ENCODE measurements at places on chromosomes 16 and 17.

DNA sequence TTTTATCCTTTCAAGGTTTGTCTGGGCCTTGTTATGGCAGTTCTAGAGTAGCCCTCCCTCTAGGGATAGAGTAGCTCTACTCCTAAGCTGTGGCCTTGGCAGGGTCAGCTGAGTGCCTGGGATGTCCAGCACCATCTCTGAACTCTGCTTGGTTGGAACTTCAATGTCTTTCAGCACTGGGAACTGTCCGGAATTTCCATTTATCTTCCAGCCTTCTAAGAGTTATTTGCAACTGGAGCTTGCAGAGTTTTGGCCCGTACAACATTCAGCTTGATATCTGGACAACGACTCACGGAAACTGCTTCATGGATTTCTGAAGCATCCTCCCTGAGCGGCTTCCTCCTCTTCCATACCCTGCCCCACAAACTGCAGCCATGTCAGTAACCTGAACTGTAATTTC is 22.9 kb downstream of the MMD start:
- DNase-seq: no peak

DNA sequence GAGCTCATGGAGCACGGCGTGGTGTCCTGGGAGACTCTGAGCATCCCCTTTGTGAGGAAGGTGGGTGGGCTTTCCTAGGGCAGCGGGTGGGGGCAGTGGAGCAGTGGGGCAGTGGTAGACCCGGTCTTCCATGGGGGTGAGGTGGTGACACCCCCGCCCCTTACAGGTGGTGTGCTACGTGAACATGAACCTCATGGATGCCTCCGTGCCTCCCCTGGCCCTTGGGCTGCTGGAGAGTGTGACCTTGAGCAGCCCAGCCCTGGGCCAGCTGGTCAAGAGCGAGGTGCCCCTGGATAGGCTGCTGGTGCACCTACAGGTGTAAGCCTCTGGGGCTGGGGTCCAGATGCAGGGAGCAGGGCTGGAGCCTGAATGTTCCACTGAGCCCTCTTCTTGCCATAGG is 1.6 kb downstream of the ELMO3 start:
- no peak for DNase-seq

GRCh38 chr17:13843862-13844635 is 225.3 kb upstream of the COX10 start:
- DNase-seq: no peak

GRCh38 chr17:67290711-67291291 is 45.8 kb upstream of the HELZ start:
- DNase-seq: no peak

- DNase-seq: no peak
Observed at GRCh38 chr17:39281806-39282205, 56.1 kb upstream of the STAC2 start.

DNA sequence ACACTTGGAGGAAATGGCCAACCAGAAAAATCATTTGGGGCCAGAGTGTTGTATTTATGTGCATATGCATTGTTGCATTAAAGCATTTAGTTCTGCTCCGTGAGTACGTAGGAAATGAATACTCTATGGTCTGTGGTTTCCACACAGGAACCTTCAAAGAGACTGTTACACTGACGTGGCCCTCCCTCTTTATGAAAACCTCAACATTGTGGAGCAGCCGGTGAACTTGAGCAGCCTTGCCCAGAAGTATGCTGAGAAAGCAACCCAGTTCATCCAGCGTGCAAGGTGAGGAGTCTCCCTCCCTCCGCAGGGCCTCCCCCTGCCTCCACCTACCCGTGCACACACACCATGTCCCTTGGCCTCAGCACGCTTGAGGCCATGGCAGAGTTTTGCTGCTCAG is 65.2 kb downstream of the ARSG start:
- no peak for DNase-seq

DNA sequence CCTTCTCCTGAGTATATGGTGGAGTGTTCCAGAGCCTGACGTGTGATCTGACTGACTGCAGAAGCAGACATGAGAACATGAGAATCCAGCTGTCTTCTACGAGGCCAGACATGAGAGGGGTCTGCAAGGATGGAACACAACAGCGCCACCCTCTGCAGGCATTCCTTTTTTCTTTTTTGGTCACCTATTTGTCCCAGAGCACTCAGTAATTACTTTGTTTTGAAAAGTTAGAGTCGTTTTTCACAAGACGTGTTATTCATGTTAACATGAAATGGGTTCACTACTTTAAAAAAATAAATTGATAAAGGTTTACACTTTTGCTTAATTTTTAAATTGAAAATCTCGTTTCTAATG is 43.8 kb upstream of the ATP2A3 start:
- no peak for DNase-seq

DNA sequence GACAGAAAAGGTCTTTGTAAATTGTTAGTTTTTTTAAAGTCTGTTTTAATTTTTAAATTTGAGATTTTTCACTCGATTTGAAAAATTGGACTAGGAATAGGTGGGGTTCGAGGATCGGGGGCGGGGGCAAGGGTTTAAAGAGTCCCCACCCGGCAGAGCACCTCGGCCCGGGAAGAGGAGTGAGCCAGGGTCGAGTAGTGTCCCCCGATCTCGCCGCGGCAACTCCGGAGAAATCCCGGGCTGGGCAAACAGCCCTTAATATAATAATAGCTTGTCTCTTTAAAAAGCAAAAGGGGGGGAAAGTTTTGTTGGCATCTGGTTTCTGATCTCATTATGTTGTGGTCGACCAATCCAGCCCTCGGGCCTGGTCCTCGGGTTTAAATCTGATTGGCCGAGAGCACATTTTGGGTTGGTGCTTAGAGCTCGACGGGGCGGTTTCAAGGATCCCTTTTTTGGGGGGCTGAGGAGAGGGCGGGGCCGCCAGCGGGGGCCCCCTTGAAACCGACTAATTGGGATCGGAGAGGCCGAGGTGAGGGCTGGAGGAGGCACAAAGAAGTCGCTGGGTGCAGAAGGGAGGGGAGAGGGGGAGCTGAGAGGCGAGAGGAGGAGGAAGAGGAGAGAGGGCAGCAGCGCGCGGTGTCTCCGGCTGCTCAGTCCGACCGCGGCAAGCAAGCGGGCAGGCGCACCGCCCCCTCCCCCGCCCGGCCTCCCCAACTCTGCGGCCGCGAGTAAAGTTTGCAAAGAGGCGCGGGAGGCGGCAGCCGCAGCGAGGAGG is at the start of gene FZD2:
Gene FZD2, plus strand, starts transcription at position 653 of the 775 bp plus-strand sequence. CDS start 205 bp downstream, outside the sequence.
- peak; percentile 89 for DNase-seq

DNA sequence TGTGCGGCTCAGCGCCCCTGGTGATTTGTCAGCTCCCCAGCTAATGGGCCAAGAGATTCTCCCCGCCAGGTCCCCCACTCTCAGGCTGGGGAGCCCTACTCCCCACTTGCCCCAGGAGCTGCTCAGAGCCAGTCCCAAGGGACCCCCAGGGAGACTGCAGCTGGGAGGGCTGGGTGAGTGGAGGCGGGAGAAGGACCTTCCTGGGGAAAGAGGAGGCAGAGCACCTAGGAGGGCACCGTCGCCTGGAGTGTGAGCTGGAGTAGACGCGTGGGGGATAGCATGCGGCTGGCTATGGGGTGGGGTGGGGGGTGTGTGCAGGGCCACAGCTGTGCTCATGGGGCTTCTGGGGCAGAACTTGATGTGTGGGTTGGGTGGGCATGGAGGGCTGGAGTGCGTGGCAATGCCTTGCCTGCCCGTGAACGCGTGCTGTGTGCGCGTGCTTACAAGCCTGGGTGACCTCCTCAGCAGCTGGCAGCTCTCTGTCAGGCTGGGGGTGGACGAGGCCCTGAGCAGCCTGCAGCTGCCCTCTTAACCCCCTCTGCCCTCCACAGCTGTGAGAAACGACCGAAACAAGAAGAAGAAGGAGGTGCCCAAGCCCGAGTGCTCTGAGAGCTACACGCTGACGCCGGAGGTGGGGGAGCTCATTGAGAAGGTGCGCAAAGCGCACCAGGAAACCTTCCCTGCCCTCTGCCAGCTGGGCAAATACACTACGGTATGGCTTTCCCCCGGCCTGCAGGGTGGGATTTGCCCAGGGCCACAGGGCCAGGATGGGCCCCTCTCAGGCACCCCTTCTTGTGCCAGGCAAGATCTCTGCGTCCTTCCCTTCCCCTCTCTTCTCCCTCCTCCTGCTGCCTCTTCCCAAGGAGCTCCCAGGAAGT is 12.9 kb downstream of the GJD3 start:
- DNase-seq: peak; percentile 84

DNA sequence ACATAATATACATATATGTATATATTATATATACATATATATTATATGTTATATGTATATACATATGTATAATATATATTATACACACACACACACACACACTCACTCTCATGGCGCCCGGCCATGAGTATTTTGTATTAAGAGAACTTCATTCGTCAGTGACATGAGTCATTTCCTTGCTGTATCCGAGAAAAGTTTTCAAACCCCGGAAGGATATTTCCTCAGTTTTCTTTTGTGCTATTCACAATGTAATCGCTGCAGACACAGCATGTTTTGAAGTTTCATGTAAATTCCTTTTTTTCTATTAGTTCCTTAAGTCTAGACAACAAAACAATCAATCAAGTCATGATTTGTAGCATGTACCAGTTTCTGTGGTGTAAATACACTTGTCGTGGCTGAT is 33.3 kb downstream of the OR1D5 start:
- DNase-seq: no peak

DNA sequence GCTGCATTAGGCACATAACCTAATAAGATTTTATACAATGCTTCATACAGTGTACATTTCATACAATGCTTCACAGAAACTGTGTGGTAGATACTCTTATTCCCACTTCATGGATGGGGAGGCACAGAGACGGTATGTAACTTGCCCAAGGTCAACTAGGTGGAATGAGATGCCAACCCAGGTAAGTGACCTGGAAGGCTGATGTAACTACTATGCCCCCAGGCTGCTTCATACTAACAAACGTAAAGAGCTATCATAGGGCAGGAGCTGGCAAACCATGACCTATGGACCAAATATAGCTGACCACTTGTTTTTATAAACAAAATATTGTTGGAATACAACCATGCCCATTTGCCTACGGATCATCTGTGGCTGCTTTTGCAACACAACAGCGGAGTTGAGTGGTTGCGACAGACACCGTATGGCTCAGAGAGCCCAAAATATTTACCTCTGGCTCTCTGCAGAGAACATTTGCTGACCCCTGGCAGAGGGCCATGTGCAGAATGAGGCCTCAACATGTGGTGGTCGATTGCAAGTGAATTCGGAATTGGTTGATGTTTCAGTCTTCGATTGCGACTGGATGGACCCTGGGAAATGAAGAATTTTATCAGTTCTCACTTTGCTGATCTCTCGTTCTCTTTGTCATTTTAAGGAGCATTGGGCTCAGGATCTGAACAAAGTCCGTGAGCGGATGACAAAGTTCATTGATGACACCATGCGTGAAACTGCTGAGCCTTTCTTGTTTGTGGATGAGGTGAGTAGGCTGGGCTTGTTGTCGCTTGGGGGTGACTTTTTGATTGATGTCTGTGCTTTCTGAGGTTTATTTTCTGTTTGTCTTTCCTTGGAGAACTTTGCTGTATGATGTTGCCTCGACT is 109.7 kb downstream of the PLCG2 start:
- DNase-seq: no peak

DNA sequence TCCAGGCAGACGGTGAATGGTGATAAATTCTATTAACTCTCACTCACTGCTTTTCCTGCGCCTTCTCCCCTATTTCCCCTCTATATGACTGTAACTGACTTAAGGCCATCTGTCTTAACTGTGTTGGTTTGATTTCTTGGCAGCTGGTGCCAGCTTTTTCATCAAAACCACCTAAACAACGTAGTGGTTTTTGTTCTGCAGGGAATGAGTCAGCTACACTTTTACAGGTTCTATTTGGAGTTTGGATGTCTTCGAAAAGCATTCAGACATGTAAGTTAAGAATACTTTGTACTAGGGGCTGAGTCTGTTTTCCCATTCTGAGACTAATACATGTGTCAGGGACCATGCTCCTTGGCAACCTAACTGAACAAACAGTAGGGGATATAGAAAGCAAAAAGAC is 8.5 kb downstream of the REXO5 start:
- no peak for DNase-seq

DNA sequence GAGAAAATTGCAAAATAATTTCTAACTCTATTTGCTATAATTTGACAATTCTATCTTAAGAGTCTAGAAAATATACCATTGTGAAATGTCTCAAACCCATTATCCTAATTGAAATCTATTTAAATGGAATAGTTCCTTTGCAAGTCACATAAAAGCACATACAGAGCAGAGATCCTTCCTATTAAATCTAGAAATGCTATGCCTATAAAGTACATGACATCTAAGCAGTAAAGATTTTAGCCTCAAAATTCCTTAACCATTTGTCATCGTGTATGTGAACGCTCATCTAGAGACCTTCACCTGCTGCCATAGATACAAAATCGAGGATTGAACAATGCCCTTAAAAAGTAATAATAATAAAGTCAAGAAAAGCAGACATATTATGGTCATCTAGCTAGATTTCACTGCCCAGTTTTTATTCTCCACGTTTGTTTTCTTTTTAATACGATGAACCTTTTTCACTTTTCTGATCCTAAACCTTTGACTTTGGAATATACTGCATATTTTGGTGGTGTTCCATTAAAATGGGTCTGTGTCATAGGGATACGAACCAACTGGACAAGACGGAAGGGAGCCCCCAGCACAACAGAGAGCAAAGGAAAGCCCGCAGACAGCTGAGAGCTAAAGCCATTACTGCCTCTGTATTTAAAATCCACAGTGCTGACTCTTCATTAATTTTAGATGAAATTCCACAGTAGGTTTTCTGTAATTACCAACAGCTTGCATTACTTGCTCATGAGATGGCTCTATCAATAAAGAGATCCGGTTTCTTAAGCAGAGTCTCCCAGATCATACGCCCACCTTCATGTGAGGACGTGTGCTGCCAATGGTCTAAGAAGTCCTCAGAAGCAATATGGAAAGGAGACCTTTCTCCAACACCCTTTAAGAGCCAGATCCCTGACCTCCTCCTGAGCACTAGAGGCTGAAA is 17.6 kb downstream of the TEX2 start:
- no peak for DNase-seq

DNA sequence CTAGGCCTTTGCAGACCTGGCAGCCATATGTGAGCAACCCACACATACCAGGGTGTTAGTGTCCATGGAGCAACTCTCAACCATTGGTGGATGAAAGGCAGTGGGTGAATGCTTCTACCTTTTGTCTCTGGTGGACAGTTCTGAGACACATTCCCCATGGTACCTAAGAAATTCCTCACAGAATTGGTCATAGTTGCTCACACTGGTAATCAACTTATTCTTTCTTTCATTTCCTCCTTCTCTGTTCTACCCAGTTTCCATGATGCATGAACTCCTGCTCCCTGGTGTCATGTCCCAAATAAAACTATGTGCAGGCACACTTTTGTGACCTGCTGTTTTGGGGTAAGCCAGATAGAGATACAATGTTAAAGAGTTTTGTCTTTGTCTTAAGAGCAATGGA is 33.2 kb upstream of the MPHOSPH6 start:
- DNase-seq: no peak

DNA sequence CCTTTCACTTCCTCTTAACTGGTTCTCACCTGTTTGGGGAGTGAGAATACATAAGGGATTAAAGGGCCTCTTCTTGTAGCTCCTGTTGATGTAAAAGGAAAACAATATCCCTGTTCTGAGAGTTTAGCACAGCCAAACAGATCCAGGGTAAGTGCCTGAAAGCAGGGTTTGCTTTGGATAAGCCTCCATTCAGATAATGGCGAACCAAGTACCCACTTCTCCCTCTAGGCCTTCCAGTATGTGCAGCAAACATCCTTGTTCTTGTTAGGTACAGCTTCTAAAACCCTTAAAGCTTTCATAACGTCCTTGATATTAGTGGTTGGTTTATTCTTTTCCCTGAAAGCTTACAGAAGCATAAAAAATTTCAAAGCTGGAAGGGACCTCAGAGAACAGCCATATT is 130.6 kb upstream of the DNAH9 start:
- no peak for DNase-seq

Measured in NCI-H1092 treated with DMSO at 0.1 percent for 48 hours (cell line).